COLO829 (cell line): ENCODE measurements at places on chromosomes 5 and 9.

DNA sequence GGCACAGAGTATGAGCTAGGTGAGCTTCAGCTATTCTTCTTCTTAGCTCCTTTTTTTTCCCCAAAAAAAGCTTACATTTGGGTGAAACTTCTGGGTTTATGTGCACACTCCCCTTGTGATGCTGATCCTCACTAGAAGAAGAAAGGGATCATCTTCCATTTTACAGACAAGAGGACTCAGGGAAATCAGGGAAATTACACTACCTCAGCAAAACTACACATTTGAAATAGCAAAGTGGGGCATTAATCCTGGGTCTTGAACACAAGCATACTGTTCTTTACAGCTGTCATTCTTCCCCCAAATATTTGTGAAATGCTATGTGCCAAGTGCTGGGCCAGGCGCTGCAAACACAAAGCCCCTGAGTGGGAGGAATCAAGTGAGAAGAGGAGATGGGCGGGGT lies 68.6 kb upstream of the NFIL3 start:
- DNase-seq: no peak

DNA sequence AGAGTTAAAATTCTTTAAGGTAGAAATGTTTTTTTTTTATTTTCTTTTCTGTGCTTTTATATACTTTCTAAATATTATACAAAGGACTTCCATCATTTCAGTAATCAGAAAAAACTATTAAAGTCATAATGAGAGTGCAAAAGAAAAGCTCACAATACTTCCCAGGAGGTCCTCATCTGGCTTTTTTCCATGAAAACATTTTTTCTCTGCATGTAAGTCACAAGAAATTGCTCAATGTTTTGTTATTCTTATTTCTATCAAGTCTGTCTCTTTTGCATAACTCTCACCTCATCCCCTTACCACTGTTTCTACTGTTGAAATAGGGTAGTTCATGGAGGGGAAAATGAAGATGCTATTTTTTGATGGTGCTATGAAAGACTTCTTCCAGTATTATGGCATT lies 375.0 kb downstream of the TMEM232 start:
- DNase-seq: no peak

GRCh38 chr9:108569624-108570023 lies 286.2 kb downstream of the ACTL7B start:
- DNase-seq: peak; percentile 64

GRCh38 chr5:127649018-127649439 lies at the start of gene CTXN3:
Gene CTXN3 (plus strand): TSS chr5:127649082. CDS start chr5:127657522, 8,440 bp downstream.
- DNase-seq: no peak

DNA sequence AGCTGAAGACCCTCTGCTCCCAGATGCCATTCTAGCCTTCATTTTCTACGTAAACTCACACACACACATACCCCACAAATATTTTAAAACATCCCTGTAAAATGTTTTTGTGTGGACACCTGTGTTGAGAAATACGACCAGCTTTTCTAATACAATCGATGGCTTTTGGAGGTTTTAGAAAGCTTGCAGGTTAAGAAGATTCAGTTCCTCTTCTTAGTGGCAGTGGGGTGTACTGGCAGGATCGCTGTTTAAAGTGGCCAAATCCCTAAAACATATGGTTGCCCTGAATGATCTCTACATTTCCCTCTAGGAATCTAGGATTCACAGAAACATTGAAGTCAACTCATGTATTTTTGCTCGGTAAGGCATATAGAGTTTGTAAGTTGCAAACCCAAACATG lies 236.3 kb downstream of the NSG2 start:
- no peak for DNase-seq

DNA sequence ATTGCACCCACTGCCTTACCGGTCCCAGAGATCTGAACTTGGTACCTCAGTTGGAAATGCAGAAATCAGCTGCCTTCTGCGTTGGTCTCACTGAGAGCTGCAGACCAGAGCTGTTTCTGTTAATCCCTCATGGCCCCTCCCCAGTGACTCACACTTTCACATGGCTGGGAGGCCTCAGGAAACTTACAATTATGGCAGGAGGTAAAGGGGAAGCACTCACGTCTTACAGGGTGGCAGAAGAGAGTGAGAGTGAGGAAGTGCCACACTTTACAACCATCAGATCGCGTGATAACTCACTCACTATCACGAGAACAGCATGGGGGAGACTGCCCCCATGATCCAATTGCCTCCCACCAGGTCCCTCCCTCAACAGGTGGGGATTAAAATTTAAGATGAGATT lies 648.5 kb downstream of the MTRR start:
- no peak for DNase-seq

DNA sequence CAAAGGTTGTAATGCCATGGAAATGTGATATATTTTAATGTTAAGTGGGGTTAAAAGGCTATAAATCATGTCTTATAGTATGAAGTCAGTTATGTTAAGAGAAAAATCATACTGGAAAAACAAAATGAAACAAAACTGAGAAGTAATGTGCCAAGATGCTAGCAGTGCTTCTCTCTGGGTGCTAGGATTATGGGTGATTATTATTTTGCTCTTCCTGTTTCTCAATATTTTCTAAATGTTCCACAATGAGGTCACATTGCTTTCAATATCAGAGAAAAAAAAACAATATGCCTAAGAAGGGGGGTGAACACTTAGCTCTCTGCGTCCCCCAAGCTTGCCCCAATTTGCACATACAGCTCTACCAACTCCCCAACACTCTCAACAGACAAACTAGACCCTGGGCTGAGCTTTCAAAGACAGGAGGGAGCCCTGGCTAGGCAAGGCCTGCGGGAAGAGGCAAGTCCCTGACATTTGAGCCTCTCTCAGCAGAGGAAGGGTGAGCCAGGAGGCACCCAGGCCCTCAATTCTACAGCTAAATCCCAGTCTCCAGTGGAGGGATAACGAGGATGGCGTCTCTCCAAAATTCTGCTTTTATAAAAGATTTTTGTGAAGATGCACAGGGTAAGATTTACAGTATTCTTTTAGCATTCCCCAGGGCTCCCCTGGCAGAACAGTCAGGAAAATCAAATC lies 24.4 kb downstream of the WHRN start:
- no peak for DNase-seq

GRCh38 chr5:142425286-142426065 lies 100.7 kb upstream of the SPRY4 start:
- DNase-seq: no peak

DNA sequence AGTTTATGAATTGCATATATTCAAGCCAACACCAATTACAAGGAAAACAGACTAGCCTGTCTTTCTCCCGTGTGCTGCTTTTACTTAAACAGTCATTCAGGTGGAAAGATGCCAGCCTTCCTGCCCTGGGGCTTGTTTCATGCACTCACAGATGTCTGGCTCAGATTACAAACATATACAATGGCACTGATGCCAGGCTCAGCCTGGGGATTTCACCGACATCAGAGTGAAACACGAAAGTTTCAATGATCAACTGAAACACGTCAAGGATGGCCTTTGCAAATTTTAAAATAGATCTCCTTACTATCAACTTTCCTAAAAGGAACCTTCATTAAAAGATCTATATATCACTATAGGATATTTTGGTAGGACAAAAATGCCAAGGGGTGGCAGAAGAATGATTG lies 1576.5 kb downstream of the EFNA5 start:
- peak; percentile 16 for DNase-seq

- peak; percentile 10 for DNase-seq
Measured at GRCh38 chr5:61614606-61615005, 282.5 kb downstream of the ZSWIM6 start.

- DNase-seq: no peak
Measured at GRCh38 chr5:122078116-122079110, at the start of gene LOX. Gene LOX (minus strand): TSS chr5:122078259. CDS start chr5:122077985, 274 bp downstream.
